ENCODE measurements at places on chromosomes 6 and 20.

- DNase-seq, result no peak
These were observed 39.9 kb upstream of the TAB2 start for GRCh38 chr6:149277621-149278020.

GRCh38 chr6:163789199-163789810, 374.8 kb downstream of the QKI start:
- no peak for DNase-seq

DNA sequence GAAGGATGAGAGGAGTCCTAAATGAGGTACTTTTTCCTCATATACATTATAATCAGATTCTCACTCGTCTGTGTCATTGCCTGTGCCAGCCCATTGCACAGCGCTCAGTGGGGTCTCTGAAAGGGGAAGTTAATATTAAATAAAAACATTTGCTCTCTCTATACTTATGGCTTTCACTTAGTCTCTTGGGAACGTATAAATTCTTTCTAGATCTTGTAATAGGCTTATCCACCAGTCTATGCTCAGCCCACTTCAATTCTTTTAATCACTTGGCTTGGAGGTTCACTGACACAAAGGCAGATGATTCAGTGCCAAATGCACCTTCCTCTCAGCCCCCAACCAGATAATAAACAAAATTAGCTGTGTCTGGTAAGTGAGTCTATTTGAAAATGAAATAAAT, 164.3 kb upstream of the OGFRL1 start:
- DNase-seq, result no peak

DNA sequence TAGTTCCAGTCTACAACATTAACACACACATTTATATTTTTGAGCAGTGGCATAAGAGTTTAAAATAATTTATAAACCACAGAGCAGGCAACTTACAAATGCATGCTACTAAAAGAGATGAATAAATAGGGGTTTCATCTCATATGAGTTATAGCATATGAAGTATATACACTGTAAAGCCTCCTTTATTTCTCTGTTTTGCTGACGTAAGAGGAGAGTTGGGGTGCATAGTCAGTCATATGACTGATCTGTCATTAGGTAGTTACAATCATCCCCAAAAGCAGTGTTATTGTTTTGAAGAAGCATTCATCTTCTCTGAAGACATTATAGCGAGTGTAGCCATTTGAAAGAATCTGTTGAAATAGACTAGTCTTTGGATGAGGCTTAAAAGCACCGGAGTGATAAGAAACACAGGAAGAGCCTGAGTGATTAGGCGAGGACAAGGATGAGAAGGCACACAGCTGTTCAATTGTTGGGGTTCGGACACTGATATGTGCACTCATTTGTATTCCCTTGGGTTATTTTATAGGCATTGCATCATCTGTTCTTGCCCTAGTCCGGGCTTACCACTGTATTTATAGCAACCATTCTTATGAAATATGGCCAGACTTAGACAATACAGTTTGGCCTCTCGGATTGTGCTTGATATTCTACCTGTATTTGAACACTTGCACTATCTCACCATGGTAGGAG, 325.7 kb downstream of the SAMD5 start:
- no peak for DNase-seq

DNA sequence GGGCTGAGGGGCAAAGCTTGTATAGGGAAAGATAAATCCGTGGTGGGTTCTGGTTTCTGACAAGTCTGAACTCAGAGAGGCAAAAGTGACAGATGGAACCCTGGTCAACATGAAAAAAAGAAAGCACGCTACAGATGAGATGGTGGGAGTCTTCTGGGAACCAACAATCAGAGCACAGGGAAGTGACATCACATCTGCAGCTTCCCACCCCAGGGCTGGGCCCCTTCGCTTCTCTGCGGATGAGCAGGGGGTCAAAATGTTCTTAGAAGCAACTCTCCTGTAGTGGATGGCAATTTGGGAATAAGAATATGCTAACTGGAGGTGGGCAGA, 129.2 kb upstream of the AKAP12 start:
- no peak for DNase-seq

DNA sequence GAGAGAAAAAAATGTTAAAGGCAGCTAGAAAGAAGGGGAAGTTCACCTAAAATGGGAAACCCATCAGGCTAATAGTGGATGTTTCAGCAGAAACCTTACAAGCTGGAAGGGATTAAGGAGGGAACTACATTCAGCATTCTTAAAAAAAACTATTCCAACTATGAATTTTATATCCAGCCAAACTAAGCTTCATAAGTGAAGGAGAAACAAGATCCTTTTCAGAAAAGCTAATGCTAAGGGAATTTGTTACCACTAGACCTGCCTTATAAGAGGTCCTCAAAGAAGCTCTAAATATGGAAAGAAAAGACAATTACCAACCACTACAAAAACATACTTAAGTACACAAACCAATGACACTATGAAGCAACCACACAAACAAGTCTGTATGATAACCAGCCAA, 59.2 kb upstream of the SLC35F1 start:
- DNase-seq, result no peak

DNA sequence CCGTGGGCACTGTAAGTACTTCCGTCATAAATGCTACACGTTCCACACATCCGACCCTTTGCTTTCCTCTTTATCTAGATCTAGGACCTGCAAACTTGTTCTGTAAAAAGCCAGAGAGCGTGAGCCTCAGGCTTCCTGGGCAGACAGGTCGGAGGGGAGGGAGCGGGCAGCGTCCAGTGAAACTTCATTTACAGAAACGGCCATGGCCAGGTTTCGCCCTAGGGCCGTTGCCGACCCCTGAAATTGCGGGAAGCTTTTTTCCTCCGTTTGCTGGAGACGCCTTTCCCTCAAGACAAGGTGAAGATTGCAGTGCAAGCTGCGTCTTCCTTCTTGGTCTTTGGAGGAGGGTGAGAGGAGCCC, 155.4 kb downstream of the DLL1 start:
- no peak for DNase-seq

GRCh38 chr20:55641497-55641896, 363.8 kb downstream of the CBLN4 start:
- DNase-seq, result no peak

- DNase-seq, result no peak
These were observed 73.3 kb upstream of the SGK1 start for GRCh38 chr6:134391205-134391604.

DNA sequence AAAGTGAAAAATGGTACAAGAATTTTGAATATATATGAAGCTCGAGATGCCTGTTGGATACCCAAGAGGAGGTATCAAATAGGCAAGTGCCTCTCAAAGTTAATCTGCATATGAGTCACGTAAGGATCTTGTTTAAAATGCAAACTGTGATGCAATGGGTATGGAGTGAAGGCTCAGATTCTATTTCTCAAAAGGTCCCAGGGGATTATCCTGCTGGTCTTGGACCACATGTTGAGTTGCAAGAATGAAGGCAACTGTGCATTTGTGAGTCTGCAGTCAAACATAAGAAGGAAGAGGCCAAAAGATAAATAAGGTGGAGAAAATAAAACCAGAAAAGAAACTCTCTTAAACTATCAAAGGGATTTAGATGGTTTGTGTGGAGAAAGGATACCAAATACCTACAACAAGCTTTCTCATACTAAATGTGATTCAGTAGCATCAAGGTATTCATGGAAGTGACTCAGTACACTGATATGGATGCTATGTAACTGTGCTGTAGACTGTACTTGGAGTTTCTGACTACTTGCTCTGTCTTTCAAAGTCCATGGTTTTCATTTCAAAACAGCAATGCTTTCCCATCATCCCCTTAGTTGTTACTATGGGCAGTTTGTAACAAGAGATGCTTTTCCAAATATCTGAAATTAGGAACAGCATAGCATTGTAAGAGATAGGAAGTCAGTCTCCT, 106.3 kb downstream of the GFRAL start:
- DNase-seq, result no peak

DNA sequence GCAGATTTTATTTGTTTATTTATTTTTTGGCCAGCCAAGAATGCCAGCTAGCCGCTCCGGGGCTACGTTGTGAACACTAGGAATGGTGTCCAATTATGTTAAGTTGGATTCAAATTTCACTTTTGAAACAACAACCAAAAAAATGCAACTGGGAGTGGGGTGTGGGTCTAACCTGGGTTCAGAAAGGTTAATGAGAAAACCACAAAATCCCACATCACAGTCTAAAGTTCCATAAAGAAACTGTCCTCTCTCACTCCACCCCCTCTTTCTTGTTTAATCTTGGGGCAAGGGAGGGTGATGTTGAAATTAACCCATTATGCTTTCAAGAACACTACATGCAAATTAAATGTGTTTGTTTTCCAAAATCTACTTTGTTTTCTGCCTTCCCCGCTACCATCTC, 77.2 kb downstream of the LINC00237 start:
- DNase-seq, result no peak

- DNase-seq, result no peak
These were observed 346.8 kb upstream of the POU3F2 start for GRCh38 chr6:98487612-98488011.

DNA sequence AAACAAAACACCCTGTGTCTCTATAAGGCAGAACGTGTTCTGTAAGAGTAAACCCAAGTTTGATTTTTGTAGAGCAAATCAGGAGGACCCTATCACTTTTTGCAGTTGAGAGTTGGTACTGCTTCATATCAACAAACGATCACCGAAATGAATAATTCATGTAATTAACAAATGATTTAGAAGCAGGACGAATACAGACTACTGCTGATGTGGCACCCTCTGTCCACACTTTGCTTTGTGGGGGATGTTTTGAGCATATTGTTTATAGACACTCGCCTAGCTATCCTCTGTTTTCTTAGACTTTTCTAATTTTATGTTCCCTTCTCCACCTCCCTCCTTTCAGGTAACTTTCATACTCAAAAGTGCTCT, 1.5 kb downstream of the CD2AP start:
- DNase-seq, result no peak

GRCh38 chr20:1657556-1658334, at the start of gene SIRPG:
SIRPG (minus strand) TSS chr20:1657779; CDS start chr20:1657714, 65 bp downstream.
- peak; percentile 7 for DNase-seq

GRCh38 chr6:108755257-108756240, 92.7 kb upstream of the ARMC2 start:
- no peak for DNase-seq

- no peak for DNase-seq
These were observed 89.2 kb upstream of the BACH2 start for GRCh38 chr6:90385759-90386313.

DNA sequence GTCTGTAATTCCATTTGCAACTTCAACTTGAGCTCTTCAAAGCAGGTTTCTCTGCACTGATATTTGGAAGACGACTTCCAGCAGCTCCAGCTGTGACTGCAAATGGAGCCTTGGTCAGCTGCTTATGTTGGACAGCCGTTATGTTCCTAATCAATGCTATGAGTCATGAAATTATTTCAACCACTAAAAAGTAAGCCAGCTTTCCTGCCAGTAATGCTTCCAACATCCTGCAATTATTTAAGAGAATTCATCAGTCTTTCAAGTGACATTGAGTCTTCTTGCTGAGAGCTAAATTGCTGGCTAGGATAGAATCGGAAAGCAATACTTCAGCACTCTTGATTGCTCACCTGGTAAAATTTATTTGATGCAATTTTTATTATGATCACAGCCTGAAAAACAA, 375.7 kb downstream of the MMUT start:
- DNase-seq, result no peak

DNA sequence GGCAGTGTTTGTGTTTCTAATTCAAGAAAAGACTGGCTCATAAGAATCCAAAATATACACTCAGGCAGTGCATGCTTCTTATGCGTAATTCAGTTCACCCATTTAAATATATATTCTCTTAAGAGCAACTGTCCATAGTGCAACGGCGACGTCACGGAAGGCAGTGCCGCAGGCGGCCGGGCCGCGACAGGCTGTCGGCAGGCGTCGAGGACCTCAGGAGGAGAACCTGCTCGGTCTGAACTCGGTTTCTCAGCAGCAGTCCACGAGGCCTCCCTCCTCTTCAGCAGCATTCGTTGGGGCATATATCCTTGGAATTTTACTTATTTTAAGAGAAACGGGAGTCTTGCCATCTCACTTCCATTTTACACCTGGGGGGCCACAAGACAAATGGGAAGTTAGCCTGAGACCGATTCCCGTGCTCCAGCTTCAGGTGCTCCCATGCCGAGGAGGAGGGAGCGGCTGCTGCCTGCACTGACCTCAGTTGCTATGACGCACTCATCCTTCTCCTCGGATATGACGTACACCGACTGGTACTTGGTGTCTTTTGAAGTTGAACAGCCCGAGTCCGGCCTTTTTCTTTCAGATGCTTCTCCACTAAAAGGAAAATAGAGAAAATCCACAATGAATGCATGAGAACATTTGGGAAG, 8.2 kb downstream of the DLL1 start:
- DNase-seq, result no peak

DNA sequence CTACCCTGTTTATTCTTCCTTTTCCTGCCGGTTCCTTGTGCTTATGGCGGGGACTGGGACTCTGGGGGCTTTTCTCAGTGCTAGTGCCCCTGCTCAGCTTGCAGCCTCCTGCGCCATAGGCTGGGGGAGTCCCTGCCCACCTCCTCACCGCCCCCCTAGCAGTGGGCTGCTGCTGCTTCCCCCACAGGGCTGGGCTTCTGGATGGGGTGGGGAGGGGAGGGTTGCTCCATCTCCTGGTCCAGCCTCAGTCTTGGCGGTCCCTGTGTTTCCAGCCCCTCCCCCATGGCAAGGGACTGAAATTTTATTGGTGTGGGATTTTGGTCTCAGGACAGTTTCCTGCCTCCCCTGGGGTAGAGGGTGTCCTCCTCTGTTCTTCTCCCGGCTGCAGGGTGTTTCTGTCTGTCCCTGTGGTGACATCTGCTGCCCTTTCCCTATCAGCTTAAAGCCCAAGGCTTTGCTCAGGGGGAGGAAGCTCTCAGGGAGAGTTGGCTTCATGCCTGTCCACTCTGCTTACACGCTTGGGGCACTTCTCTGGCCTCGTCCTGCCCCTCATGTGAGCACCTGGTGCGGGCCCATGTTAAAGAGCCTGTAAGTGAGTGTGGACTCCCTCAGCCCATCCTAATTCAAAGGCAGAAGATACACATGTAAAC, 100.6 kb downstream of the HIVEP1 start:
- DNase-seq, result no peak

- no peak for DNase-seq
These were observed 4.9 kb downstream of the SASH1 start for GRCh38 chr6:148347441-148348054.

GRCh38 chr20:41782730-41783406, 164.7 kb upstream of the CHD6 start:
- DNase-seq, result no peak

GRCh38 chr6:79536585-79536953, 661 bp downstream of the LCA5 start:
- DNase-seq, result no peak

DNA sequence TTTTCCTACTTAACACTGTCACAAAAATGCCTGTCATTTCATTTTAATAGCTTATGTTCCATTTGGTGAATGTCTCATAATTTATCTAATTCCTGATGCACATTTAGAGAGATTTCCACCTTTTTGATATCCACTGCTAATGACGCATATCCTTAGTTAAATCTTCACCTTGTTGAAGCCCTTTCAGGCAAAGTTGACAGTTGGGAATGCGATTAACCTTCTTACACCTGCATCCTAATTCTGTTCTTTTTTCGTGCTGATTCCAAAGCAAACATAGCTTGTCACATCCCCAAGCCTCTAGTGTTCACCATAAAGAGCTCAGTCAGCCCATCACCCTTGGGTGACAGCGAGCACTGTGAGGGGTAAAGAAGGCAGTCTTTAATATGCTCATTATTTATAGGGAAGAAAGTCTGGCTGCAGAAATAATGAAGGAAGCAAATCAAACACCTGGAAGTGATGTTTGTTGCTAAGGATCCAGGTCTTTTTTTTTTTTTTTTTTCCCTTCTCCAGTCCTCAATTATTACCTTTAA, 205.6 kb downstream of the DTNBP1 start:
- DNase-seq, result no peak

Data from stimulated activated CD4-positive, alpha-beta T cell treated with anti-CD3 and anti-CD28 coated beads, Interleukin-15, amount 100 ng/mL, for 1 hour (primary cell).